ENCODE measurements at places on chromosomes 2 and 18. TPM values are rescaled to one million over a fixed set of nuclear protein-coding genes. Genes with fewer than 3 reads are reported as not detected.

GRCh38 chr2:64737547-64737946 is 83.8 kb upstream of the SERTAD2 start:
- no peaks in the 10 kb centered on the region for H3K36me3 ChIP-seq
- DNase-seq = no peak
- no peak overlapping the region for H3K27ac ChIP-seq
- H3K4me3 ChIP-seq = no peak overlapping the region
- H3K4me1 ChIP-seq = no peaks in the 10 kb centered on the region

DNA sequence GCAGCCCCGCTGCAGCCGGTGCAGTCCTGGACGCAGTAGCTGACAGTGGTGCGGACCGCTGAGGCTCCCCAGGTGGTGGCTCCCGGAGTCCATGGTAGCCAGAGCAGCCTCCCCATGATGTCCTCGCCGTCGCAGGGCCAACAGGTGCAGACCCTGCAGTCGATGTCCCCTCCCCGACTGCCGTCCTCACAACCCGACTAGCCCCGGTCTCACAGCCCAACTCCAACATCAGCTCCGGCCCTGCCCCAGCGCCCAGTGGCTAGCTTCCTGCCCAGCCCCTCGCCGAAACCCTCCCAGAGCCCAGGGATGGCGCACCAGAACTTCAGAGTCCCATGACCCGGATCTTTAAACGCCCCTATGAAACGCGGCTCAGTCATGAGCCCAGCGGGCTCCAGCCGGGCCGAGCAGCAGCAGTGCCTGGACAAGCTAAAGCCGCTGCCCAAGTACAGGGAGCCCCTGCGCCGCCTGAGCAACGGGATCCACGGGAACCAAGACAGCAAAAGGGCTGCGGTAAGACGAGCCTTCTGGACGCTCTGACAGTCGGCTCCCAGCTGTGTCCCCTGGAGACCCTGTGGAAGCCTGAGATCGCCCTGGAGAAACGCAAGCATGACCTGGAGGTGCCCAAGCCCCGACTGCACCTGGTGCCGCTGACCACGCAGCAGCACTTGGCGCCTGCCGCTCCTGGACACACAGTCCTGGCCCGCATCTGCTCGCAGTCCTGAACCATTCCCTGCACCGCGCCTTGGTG is 53.8 kb upstream of the TUBA3E start:
- no peaks in the 10 kb centered on the region for H3K36me3 ChIP-seq
- H3K4me1 ChIP-seq = no peaks in the 10 kb centered on the region
- DNase-seq = peak; percentile 37
- no peak overlapping the region for H3K27ac ChIP-seq
- H3K27me3 ChIP-seq = no peaks in the 10 kb centered on the region

THSD7B gene
- total RNA-seq = 0.29 TPM

- no peak overlapping the region for H3K4me3 ChIP-seq
- no peaks in the 10 kb centered on the region for H3K27me3 ChIP-seq
- H3K4me1 ChIP-seq = peaks cover 3% of the 10 kb centered on the region
- H3K27ac ChIP-seq = no peak overlapping the region
- no peak for DNase-seq
Observed at GRCh38 chr2:14418115-14418514, 214.4 kb upstream of the LRATD1 start.

GRCh38 chr2:74540291-74540690 is 10.6 kb downstream of the HTRA2 start:
- no peak for DNase-seq
- no peaks in the 10 kb centered on the region for H3K36me3 ChIP-seq
- no peak overlapping the region for H3K27ac ChIP-seq
- no peaks in the 10 kb centered on the region for H3K4me1 ChIP-seq
- H3K4me3 ChIP-seq = no peak overlapping the region

B3GNT7 gene
- total RNA-seq = 258 TPM

DNA sequence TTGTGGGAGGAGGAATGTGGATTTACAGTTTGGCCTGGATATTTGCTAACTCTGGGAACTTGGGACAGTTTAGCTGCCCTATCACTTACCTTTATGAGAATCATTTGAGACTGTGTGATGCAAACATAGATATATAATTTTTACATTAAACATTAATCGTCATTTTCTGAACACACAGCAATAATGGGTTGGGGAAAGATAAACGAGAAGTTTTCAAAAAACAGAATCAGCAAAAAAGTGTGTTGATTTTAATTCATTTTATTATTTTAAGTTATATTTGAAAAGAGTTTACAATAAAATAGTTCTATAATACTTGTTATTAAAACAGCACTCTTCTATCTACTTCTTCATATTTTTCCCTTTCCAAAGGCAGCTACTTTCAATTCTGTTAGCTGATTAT is 813.3 kb downstream of the SLC4A3 start:
- no peak for DNase-seq
- no peaks in the 10 kb centered on the region for H3K4me1 ChIP-seq
- H3K27me3 ChIP-seq = no peaks in the 10 kb centered on the region
- H3K36me3 ChIP-seq = no peaks in the 10 kb centered on the region
- H3K4me3 ChIP-seq = no peak overlapping the region
- no peak overlapping the region for H3K27ac ChIP-seq

DNA sequence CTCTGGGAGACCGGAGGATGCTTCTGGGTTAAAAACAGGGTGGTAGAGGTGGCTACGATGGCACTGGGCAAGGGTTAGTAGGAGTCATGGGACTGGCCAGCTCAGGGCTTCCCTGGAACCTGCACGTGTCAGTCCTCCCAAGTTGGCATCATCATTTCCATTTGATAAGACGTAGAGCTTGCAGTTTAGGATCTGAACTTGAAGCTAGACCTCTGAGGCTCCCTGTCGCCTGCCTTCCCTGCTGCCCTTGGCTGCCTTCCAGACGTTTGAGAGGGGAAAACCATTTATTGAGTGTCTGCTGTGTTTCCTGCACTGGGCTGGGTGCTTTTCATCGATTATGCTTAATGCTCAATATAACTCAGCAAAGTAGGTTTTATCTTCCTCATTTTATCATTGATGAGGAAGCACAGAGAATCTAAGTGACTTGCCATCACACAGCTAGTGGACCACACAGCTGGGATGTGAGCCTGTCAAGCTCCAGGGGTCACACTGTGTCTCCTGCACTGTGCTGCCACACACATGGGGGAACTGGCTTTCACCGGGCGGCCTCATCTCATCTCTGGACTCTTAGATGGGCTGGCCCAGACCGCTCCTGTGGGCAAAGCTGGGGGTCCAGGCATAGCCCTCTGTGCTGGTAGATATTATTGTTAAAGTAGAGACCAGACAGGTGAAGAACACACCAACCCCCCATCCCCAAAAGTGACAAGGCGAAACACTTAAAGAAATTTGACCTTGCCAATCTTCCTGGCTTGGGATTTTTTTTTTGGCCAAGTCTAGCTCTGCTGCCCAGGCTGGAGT is 7.8 kb downstream of the NT5DC4 start:
- no peaks in the 10 kb centered on the region for H3K36me3 ChIP-seq
- no peak overlapping the region for H3K4me3 ChIP-seq
- no peak for DNase-seq
- H3K27me3 ChIP-seq = no peaks in the 10 kb centered on the region
- H3K27ac ChIP-seq = no peak overlapping the region

GRCh38 chr2:236558993-236559978 is 10.3 kb upstream of the ACKR3 start:
- no peaks in the 10 kb centered on the region for H3K27me3 ChIP-seq
- no peak for DNase-seq
- H3K4me1 ChIP-seq = no peaks in the 10 kb centered on the region
- H3K4me3 ChIP-seq = no peak overlapping the region
- no peak overlapping the region for H3K27ac ChIP-seq

LIPG gene
- total RNA-seq = 25.5 TPM

- no peak overlapping the region for H3K27ac ChIP-seq
- no peak overlapping the region for H3K4me3 ChIP-seq
- DNase-seq = no peak
- H3K4me1 ChIP-seq = no peaks in the 10 kb centered on the region
- no peaks in the 10 kb centered on the region for H3K27me3 ChIP-seq
Observed at GRCh38 chr2:237298151-237299118, 115.5 kb downstream of the COL6A3 start.

Data from colonic mucosa (tissue), 4 donors.